ENCODE measurements at places on chromosomes 7 and 10. TPM values are rescaled to one million over a fixed set of nuclear protein-coding genes. Genes with fewer than 3 reads are reported as not detected.

GRCh38 chr7:22945584-22945983 lies 68.3 kb downstream of the HYCC1 start:
- no peak for DNase-seq

The ZNF800 gene
- total RNA-seq: 40.2 TPM

The NOD1 gene
- total RNA-seq: 41.8 TPM

The BICC1 gene
- total RNA-seq: 17.0 TPM

GRCh38 chr10:1966712-1967376 lies 229.5 kb upstream of the ADARB2 start:
- no peak for DNase-seq

DNA sequence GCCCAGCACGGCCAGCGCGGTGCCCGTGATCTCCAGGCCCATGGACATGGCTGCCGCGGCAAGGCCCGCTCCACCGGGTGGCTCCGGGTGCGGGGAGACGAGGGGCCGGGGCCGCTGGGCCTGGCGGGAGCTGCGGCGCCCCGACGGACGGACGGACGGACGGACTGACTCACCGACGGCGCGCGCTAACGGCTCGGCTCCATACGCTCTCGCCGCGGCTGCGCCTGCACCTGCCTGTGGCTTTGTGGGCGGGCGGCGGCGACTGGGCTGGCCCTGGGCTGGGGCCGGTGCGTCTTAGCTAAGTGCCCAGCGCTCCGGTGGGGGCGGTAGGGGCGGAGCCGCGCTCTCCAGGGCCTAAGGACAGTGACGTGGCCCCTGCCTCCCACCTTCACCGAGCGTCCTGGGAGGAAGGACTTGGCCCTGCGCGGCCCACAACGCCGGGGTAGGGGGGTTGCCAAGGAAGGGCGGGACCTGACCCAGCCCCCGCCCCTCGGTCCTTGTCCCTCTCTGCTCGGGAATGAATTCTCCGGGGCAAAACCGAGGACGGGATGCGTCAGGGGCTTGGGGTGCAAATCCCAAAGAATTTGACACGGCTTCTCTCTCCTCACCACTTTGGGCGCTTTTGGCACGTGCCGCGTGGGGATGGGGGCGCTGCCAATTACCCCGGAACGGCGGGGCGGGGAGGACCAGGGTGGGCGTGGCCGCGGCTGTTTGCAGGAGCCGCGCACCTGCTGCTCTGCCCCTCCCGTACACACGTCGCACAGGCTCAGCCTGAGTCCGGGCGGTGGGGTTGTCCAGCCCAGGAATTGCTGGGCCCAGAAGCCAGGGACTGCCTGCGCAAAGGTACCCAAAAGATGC lies at the start of gene CLDN3:
Gene CLDN3, minus strand, starts transcription at position 269 of the 858 bp plus-strand sequence. Its CDS starts 221 bp downstream, at position 48.
- no peak for DNase-seq

DNA sequence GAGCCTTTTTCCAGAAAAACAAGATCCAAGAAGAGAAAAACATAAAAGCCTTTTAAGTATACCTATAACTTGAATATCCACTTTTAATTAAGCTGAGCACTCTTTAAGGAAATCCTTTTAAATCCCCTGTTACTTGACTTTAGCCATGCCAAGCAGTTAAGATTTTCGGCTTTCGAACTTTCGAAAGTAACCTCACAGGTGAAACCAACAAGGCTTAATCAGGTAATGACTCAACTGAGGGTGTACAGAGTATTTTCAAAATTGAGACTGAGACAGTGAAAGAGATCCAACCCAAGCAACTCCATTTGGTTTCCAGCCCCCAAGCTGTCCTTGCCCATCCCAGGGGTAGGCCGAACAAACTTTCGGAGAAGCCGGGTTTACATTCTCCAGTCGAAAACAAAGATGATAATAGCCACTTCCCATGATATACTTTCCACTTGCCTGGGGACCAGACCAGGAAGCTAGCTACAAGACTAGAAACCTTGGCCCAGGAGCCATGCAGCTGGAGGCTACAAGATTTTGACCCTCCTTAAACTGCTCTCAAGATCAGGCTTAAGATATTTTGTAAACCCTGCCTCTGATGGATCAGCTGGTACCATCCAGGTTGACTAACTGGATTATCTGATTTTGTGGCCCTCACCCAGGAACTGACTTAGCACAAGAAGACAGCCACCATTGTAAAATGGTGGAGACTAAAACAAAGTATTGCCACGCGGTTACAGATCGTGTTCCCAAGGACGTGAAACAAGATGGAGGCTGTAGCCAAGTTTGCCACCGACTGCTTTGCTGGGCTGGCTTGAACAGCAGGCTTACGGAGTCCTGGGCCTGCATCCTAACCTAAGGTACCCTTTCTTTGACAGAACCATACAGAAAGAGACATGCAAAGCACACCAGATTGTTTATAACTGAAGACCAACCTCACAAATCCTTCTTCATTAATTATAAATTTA lies 32.3 kb downstream of the C1GALT1 start:
- DNase-seq: no peak

Data from mesenteric fat pad (tissue), 1 donor.